Omental fat pad (tissue), 4 donors: ENCODE measurements at places on chromosomes 2 and 18. TPM values are rescaled to one million over a fixed set of nuclear protein-coding genes. Genes with fewer than 3 reads are reported as not detected.

TXNL1 gene
- 39.6 TPM for total RNA-seq

ST8SIA5 gene
- total RNA-seq, result not detected

IL18RAP gene
- total RNA-seq, result 1.9 TPM

VIT gene
- 19.3 TPM for total RNA-seq

NYAP2 gene
- total RNA-seq, result not detected

COL6A3 gene
- total RNA-seq, result 265 TPM
